ENCODE measurements at places on chromosomes 16 and 17.

GRCh38 chr16:58121132-58121531, 8.0 kb downstream of the CFAP20 start:
- no peak for DNase-seq

- no peak for DNase-seq
Observed at GRCh38 chr16:11677959-11678881, 10.0 kb downstream of the SNN start.

GRCh38 chr16:82701442-82701955, 74.7 kb downstream of the CDH13 start:
- DNase-seq = peak; percentile 44

DNA sequence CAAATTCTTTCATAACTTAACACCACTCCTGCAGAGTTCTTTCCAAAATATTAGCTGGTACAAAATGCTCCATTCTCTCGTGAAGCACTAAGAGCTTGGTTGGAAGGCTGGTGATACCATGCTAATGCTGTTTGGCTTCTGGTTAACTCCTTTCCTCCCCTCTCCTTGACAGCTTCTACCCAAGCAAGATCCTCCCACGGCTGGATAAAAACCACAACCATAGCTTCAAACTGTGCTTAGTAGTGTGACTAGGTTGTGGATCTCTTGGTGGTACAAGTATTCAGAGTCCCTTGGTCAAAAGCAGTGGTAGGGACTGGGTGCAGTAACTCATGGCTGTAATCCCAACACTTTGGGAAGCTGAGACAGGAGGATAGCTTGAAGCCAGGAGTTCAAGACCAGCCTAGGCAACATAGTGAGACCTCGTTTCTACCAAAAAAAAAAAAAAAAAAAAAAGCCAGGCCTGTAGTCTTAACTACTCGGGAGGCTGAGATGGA, 2.3 kb downstream of the PHAF1 start:
- no peak for DNase-seq

DNA sequence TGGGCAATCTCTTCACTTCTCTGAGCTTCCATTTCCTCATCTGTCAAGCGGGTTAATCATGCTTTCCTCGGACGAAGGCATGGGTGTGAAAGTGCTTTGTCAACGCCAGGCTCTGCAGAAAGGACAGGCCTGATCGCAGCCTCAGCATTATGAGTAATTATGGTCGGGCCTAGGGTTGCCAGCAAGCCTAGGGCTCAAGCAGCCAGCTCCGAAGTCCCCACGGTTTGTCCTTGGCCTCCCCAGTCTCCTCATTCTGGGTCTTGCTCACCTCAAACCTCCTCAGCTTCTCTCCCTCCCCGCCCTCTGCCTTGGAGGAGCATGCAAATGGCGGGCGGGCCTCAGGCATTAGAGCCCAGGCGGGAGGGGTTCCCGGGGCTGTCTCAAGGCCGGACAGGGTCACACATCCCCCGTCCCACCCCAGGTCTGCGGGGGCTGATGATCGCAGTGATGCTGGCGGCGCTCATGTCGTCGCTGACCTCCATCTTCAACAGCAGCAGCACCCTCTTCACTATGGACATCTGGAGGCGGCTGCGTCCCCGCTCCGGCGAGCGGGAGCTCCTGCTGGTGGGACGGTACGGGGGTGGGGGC, 10.2 kb upstream of the FAM83G start:
- no peak for DNase-seq

GRCh38 chr17:50362661-50363060, 10.3 kb downstream of the MRPL27 start:
- DNase-seq = no peak

DNA sequence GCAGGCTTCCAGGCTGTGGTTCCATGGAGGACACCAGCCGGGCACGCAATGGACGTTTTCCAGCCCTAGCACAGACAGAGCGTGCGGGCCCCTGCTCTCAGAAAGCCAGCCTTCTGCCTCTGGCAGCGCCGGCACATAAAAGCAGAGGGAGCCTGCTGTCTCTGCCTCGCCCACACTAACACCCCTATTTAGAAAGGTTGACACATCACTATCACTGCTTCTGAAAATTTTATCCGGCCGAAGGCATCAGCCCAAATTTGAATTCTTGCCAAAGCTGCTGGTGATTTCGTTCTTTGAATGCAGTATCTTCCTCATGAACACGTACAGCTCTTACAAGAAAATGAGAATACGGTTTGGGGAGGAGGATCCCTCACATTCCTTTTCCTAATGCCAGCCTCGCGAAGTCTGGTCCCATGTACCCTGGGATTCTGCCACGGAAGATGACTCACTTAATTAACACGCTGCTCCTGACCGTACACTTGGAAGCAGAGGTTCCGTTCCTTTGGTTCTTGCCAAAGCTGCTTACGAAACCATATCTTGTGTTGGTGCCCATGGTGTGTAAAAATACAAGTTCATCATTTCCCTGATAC, 1.3 kb upstream of the RAB11FIP3 start:
- peak; percentile 94 for DNase-seq

GRCh38 chr17:8960325-8961140, 5.0 kb downstream of the PIK3R5 start:
- no peak for DNase-seq

All from fibroblast of skin of right quadriceps (primary cell).